ENCODE measurements at places on chromosomes 7 and 10.

DNA sequence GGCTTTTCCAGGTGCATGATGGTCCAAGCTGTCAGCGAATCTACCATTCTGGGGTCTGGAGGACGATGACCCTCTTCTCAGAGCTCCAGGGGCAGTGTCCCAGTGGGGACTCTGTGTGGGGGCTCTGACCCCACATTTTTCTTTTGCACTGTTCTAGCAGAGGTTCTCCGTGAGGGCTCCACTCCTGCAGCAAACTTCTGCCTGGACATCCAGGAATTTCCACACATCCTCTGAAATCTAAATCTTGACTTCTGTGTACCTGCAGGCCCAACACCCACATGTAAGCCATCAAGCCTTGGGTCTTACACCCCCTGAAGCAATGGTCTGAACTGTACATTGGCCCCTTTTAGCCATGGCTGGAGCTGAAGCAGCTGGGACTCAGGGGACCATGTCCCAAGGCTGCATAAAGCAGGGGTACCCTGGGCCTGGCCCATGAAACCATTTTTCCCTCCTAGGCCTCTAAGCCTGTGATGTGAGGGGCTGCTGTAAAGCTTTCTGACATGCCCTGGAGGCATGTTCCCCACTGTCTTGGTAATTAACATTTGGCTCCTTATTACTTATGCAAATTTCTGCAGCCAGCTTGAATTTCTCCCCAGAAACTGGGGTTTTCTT, 86.9 kb downstream of the ZNF783 start:
- DNase-seq: no peak

DNA sequence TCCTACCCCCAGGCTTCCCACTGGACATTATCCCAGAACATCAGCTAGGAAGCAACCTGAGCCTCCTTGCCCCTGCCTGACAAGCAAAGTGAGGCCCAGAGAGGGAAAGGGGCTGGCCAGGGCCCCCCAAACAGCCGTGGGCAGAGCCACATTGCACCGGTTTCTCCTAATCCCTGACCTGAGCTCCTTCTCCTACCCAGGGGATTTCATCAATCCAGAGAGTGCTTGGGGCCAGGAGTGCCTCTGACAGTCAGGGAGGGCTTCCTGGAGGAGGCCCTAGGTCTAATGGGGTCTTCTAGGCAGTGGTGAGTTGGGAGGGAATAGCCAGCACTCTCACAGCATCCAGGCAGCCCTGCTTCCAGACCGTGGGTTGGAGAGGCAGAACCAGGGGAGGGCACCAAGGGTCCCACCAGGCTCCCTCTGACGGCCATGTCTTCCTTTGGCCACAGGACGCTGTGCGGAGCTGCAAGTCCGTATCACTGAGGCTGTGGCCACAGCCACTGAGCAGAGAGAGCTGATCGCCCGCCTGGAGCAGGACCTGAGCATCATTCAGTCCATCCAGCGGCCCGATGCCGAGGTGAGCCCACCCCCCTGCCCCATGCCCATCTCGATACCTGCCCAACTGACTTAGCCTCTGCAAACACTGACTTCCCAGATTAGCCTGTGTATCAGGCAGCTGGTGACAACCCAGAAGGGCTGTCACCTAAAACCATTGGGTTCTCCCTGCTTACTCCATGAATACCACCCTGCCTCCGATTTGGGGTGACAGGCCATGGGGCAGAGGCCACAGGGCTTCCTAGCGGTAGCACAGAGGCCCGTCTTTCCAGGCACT, 13.5 kb upstream of the SH2B2 start:
- no peak for DNase-seq

DNA sequence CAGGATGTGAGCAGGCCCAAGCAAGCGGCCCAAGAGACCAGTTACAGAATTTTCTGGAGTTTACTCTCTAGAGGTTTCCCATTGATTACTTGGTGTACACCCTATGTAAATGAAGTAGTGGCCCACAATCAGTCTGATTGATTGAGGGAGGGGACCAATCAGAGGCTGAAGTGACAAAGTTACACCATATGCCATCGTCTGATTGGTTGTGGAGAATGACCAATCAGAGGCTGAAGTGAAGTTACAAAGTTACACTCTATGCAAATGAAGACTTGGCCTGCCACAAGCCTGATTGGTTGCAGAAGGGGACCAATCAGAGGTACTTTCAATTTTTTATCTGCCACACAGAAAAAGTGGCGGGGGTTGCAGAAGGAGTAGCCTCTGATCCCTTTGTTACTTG, 83.7 kb downstream of the KIF20B start:
- peak; percentile 4 for DNase-seq

- DNase-seq: peak; percentile 49
These were observed 4.0 kb upstream of the RBM28 start for GRCh38 chr7:128347647-128348097.

- no peak for DNase-seq
These were observed 51.4 kb downstream of the ABCB4 start for GRCh38 chr7:87424075-87424474.

DNA sequence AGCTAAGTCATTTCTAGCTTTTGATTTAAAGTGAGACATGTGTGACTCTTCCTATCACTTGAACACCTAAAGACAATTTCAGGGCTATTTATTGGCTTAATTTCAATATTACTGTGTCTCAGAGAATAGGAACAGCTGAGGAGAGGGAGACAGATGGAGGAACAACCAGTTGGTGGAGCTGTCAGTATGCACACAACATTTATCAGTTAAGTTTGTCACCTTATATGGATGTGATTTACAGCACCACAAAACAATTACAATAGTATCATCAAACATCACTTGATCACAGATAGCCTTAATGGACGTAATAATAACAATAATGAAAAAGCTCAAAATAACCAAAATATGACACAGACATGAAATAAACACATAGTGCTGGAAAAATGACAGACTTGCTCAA, 129.6 kb downstream of the NPSR1 start:
- no peak for DNase-seq

DNA sequence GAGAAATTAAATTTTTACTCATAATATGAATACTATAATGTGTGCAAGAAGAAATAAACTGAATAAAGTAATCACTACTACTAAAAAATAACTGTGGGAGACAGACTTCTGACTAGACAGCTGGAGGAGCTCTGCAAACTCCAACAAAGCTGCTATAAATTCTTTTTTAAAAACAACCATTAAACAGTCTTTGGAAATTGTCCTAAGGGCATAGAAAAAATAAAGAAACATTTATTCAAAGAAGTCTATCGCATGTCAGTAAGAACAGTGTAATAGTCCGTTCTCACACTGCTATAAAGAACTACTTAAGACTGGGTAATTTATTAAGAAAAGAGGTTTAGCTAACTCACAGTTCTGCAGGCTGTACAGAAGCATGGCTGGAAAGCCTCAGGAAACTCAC, 56.0 kb downstream of the ZPBP start:
- no peak for DNase-seq

DNA sequence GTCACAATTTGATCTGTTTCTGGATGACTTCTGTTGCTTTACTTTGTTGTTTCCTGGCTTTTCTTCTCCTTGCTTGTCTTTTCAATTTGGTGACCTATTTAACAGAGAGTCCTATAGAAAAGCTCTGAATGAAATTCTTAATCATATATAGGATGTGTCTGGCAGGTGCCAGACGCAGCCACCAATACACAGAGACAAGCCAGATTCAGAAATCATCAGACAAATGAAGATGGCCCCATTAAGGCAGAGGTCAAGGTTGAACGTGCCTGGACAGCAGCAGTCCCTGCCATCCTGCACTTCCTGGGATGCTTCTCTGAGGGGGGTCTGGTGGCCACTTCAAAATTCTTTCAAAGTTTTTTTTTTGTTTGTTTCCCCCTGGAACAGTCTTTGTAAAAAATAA, 846.7 kb upstream of the COBL start:
- DNase-seq: no peak

DNA sequence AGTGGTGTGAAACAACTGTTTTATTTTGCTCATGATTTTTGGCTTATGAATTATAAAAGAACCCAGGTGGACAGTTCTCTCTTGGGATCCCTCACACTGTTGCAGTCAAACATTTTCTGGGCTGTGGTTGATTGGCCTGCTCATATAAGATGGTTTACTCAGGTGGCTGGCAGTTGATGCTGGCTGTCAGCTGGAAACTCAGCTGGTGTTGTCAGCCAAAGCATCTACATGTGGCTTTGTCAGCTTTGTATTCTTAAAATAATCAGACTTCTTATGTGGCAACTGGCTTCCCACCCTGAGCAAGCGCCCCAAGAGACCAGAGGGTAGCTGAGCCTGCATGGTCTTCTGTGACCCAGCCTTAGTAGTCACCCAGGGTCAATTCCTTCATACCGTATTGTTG, 534.7 kb downstream of the NRG3 start:
- DNase-seq: no peak

DNA sequence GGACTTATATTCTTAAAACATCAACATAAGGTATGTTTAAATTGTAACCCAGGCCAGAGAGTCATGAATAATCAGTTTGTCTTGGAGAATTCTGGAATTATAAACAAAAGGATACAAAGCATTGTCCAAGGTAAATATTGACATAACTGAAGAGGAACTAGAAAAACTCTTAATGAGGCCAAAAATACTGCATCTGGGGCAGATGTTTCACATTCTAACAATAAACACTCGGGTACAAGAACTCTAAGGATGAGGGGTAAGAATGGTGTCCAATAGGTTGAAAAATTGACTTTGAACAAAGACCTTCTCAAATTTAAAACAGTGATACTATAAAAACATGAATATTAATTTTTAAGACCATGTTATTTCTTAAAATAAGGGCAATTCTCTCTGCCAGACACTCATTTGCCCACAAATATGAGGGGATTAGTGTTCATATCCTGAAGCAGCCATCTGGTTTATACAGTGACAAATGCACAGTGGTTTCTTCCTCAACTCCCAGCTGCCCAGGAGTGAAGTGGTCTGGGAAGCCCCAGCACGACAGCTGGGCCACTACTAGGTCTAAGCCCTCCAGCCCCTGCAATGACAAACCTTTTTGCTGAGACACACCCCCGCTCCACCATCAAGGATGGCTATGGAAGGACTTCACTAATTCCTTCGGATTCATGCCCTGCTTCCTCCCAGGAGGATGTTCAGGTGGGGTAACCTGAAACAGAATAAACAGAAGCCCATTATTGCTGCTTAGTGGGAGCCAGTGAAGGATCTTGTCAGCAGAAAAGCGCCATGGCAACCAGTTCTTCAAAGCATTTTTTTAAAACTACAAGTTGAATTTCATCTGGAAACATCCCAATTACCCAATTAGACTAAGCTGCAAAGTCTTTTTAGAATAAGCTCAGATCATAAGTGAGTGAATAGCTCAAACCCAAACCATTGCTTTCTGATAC, 107.5 kb upstream of the ARID5B start:
- no peak for DNase-seq

- DNase-seq: no peak
These were observed 821.9 kb upstream of the AUTS2 start for GRCh38 chr7:68776326-68776725.

- no peak for DNase-seq
These were observed 83.2 kb upstream of the KIF5B start for GRCh38 chr10:32139223-32140073.

DNA sequence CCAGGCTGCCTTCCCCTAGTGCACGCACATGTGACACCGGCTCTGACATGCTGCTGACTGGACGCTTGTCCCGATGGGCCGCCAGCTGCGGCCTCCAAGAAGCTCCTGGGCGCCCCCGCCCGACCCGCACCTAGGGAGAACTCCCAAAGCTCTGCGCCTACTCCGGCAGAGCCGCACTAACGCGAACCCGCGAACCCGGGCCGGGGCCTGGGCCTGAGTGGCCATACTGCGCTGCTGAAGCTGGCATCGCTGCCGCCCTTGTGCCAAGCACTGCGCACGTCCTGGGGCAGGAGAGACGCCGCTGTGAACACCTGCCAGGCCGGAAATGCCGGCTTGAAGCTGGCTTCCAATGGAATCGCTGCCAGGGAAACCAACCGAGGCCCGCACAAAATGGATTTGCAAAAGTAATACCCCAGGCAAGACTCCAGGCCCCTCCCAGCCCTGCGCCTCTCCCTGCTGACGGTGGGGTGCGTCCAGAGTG, 85.1 kb downstream of the WASHC2A start:
- DNase-seq: no peak

DNA sequence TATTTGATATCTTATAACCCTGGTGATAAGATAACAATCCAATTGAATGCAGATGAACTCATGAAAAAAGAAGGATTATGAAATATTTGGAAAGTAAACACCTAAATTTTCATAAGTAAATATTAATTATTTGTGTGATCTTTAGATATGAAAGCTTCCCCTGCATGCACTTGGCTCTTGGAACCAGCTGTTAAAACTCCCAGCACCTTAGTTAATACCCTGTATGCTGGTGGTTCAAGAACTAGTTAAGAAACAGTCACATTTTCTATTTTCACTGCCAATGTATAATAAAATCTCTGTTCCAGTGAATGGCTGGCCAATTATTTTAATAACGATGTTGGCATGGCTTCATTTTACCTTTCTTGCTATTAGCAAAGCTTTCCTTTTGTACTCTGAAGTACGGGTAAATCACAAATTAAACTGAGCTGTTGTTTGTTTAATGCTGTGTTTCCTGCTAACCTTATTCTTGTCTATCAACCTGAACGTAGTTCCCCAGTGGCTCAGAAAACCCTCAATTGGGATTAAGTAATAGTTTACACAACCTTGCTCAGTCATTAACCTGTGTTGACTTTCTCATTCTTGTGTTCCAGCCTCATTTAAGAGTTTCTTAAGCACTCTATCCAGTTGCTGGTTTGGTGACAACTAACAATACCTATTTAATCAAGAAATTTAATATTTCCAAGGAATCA, 38.9 kb downstream of the MET start:
- no peak for DNase-seq

DNA sequence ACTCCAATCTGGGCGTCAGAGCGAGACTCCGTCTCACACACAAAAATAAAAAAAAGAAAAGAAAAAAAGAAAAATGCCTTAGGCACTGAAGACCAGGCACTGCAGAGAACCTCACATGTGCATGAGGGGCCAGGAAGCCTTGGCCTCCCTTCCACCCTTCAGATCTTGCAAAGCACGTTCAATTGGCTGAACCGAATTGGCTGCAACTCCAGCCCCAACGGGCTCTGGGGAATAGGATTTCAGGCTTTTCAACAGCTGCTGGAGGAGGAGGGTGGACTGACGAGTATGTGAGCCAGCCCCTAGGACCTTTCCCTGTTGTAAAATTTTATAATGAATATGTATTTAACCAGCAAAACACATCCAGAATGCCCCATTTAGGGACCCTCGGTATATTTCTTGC, 16.7 kb downstream of the TMEM120A start:
- no peak for DNase-seq

DNA sequence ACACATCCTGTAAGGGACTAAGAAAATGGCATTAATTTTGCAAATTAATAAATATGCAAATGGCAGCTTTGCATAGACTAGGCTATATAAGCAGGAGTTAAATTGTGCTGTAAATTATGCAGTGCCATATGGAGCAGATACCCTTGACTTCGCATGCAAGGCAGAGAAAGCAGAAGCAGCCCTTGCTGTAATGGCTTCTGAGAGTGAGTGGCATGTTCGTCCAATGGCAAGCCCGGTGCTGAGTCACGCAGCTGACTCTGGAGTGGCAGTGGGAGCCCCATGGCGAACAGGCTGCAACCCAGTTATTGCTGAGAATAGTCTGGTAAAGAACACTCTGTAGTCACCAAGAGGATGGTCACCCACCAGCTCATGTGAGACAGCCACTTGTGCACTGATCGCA, 1186.5 kb downstream of the TYW1 start:
- DNase-seq: no peak

All from CD4-positive, alpha-beta T cell treated with Interleukin-21 for 1 hour (primary cell).